ENCODE measurements at places on chromosomes 6 and 20.

- DNase-seq: no peak
Measured at GRCh38 chr20:14553774-14554534, 216.5 kb upstream of the FLRT3 start.

- no peak for DNase-seq
Measured at GRCh38 chr6:79705456-79705995, 74.4 kb downstream of the SH3BGRL2 start.

GRCh38 chr20:600141-600540 is 10.0 kb downstream of the TCF15 start:
- DNase-seq: no peak

DNA sequence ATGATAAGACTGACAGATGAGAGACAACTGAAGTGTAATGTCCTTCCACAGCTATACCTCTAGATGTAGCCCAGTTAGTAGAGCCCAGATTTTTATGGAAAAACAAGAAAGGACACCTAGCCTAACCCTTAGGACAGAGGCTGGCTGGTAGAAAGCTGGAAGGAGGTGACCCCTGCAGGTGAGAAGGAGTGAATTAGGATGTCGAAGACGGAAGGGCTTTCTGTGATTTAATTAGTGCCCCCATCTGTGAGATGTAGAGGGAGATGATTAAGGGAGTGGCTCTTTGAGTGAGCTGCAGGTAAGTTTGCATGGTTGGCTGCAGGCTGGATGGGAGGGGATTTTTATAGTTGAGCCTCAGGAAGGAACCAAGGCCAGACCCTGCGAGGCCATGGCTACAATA is 82.8 kb downstream of the GFRA4 start:
- no peak for DNase-seq

DNA sequence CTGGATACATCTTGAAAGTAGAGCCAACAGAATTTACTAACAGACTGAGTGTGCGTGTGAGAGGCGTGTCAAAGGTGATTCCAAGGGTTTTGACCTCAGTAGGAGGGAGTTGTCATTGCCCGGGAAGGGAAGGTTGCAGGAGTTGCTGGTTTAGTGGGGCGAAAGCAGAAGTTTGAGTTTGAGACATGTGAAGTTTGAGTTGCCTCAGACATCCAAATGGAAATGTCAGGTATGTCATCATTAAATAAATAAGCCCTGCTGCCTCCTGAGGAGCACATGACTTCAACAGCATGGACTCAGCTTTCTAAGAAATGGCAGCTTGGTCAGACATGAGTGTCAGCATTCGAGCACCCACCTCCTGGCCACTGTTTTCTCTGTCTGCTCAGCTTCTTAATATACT is 26.6 kb upstream of the TGM2 start:
- no peak for DNase-seq

DNA sequence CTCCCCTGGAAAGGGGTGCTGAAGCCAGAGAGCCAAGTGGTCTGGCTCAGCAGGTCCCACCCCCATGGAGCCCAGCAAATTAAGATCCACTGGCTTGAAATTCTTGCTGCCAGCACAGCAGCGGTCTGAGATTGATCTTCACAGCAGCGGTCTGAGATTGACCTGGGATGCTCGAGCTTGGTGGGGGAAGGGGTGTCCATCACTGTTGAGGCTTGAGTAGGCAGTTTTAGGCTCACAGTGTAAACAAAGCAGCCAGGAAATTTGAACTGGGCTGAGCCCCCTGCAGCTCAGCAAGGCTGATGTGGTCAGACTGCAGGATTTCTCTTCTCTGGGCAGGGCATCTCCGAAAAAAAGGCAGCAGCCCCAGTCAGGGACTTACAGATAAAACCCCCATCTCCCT is 41.3 kb upstream of the B3GAT2 start:
- no peak for DNase-seq

DNA sequence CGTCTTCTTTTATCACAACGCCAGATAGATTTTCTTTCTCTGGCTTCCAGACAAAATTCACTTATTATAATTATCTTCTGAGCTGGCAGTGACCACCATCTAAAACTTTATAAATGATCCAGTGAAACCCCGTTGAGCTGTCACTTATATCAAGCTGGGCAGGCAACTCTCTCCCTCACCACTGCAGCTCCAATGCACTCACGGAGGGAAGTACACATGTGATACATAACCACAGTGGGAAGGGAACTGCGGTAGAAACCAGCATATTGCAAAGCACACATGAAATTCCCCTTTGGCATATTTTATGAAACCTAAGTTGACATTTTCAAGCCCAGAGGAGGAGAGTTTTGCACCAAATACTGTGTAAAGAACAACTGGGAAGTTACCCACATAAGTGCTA is 536.9 kb downstream of the HACE1 start:
- no peak for DNase-seq

DNA sequence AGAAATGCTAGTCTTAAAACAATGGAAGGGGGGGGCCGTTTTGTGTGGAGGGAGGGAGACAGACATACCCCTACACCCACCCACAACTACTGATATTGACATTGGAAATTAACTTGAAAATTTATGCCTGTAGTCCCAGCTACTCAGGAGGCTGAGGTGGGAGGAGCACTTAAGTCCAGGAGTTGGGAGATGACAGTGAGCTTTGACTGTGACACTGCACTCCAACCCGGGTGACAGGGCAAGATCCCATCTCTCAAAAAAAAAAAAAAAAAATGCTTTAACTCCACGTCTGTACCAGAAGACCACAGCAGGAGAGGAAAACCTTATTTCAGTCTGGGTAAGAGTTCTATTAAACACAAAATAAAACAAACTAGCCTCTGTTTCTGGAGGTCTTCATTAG is 2.2 kb downstream of the TBC1D20 start:
- no peak for DNase-seq

DNA sequence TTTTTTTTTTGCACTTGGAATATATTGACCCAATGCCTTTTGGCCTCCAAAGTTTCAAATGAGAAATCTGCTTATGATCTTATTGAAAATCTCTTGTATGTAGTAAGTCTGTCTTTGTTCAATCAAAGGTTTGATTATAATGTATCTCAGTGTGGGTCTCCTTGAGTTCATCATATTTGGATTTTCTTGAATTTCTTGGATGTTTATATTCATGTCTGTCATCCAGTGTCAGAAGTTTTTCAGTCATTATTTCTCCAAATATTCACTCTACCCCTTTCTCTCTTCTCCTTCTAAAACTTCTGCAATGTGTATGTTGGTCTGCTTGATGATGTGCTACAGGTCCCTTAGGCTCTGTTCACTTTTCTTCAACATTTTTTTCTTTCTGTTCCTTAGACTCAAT is 95.9 kb upstream of the PTPRK start:
- DNase-seq: no peak

GRCh38 chr6:109820706-109821350 is 129.7 kb downstream of the FIG4 start:
- no peak for DNase-seq

DNA sequence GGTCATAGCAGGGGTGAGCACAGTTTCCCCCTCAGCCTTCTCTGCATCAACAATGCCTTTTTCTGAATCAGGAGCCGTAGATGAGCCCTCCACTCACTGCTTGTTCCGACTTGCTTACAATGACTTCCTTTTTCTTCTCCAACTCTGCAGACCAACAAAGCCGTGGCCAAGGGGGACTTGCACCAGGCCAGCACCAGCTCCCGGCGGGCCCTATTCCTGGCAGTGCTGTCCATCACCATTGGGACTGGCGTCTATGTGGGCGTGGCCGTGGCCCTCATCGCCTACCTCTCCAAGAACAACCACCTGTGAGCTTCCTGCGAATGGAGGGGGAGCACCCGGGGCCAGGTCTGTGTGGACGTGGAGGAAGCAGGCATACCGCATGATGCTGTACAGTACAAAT is 195.8 kb downstream of the SYNDIG1 start:
- DNase-seq: no peak

DNA sequence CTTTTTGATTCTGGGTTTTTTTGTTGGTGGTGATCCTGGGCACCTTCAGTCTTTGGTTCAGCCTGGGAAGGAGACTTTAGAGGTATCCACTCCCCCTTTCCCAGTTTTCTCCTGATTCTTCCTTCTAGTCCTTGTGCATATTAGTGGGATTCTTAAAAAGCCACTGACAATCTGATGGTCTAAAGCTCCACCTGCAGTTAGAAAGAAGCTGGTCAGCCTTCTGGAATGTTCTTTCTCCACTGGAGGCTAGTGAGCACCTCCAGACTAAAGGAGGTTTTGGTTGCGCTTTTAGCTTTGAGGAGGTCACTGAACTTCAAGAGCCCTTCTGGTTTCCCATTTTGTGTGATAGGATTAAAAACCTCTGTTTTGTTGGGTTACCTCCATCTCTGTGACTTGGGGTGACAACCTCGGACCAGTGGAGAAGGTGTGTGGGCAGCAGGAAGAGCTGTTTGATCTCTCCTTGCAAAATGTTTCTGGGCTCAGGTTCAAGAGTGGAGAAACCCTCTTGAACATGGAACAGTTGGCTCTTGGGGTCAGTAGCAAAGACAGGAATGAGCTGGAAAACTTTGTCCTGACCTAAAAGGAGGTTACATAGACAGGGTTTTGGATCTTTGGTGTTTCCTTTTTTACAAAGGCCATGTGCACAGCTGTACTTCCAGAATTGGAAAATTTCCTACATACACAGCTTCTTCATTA is 29.0 kb downstream of the JARID2 start:
- no peak for DNase-seq

DNA sequence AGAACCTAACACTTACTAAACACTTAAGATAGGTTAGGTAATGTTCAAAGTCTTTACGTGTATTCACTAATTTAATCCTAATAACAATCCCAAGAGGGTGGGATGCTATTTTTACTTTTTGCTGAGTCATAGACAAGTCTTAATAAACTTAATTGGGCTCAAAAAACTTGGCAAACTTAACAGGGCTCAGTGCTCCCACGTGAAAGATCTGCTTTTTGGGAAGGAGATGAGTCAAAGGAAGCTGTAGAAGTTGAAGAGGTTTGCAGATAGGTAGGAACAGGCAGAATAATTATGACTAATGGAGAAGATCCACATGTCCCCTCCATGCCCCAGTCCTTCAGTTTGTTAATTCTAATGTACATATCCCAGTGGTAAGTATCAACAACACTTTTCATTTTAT is 44.5 kb upstream of the STMND1 start:
- no peak for DNase-seq

DNA sequence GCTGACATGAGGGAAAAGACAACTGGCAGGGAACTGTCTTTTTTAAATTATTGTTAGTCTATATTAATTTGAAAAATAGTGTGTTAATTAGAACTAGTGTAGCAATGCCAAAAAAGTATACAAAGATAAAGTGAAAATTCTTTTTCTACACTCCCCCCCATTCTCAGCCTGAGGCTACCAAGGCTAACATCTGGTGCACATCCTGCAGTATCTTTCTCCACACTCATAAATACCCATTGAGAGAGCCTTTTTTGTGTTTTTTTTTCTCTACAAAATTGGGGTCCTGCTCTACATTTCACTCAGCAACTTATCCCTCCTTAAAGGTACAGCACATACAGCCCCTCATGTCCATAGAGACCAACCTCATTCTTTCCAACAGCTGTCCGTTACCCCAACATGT is 20.7 kb downstream of the PREX1 start:
- DNase-seq: no peak

GRCh38 chr20:62537649-62538292 is 62.0 kb upstream of the GATA5 start:
- DNase-seq: no peak

DNA sequence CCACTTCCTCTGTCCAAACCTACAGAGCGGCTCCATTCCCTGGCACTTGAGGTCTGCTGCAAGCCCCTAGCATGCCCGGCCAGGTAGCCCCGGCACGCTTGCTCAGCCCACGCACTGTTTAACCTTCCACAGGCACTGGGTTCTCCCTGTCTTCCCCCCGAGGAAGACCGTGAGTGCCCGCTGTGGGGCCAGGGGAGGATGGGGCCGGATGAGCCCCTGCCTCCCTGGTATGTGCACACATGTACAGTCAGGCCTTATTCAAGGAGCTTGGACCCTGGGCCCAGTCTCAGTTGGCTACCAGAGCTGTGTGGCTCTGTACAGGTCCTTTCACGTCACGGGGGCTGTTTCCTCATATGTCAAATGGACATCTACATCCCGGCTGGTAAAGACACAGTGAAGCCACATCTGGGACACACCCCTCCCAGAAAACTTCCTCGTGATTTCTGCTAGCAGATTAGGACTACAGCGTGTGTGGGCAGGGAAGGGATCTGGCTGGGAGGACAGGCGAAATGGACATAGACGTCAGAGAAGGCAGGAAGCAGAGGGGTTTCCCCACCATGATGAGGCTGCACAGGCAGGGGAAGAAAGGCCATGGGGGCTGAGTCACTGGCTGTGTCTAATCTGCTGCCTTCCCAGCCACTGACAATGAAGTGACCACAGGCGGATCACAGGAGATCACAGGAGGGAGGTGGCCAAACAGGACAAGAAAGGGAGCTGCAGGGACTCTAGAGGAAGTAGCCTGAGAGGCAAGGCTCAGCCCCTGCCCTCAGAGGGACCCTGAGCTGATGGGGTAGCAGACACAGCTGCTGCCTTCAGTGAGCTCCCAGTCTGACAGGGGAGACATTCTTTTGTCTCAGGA is 62.9 kb downstream of the MRPL14 start:
- DNase-seq: peak; percentile 48

- no peak for DNase-seq
Measured at GRCh38 chr6:33985947-33986346, 159.9 kb downstream of the GRM4 start.

DNA sequence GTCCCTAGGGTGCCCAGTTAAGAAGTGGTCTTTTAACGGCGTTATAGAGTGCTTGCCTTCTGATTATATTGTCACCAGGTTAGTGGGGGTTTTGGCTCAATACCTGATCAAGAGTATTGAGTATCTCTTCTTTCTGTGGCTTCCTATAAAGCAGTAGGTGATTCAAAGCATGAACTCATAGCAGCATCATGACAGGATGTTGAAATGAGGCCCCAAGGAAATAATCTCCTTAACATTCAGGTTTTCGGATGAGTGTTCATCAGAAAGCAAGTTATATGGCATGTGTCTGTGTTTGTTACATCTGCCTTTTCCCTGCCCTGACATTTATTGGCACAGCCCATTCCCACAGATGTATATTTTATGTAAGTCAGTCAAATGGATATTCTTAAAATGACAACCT is 301.0 kb downstream of the FARS2 start:
- no peak for DNase-seq

DNA sequence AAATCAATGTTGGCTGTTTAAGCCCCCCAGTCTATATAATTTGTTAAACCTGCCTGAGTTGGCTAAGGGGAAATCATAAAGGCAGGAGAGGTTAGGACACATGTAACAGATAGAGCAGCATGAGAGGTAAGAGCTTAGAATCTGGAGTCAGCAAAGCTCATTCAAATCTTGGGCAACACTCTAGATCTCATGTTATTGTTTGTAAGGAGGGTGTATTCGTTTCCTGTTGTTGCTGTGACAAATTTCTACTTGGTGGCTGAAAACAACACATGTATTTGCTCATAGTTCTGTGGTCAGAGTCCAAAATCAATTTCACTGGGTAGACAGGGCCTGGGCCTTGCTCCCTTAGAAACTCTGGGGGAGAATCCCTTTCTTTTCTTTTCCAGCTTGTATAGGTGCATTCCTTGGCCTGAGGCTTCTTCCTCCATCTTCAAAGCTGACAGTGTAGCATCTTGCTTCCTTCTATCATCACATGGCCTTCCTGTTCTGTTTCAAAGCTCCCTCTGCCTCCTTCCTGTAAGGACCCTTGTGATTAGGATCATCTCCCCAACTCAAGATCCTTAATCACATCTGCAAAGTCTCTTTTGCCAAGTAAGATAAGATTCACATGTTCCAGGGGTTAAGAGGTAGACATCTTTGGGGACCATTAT is 4.4 kb downstream of the LY86 start:
- DNase-seq: no peak
